ENCODE measurements at places on chromosomes 12 and 14.

GRCh38 chr12:63400718-63401117 is 249.7 kb upstream of the AVPR1A start:
- DNase-seq: no peak

DNA sequence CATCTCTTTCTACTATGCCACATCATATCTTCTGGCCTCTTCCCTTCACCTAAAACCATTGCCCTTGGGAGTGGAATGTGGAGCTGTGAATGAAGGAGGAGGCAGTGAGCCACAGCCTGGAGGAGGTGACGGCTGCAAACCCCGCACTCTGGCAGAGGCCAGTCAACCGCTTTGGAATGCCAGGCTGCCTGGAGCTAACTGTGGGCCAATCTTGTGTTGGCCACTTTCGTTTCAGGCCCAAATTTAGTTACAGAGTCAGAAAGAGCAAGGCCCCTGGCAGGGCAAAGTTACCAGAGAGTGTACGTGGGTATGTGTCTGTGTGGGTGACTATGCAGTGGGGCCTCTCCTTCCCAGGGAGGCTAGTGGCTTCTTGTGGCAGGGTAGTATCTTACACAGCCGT is 40.1 kb downstream of the CACNA1C start:
- no peak for DNase-seq

DNA sequence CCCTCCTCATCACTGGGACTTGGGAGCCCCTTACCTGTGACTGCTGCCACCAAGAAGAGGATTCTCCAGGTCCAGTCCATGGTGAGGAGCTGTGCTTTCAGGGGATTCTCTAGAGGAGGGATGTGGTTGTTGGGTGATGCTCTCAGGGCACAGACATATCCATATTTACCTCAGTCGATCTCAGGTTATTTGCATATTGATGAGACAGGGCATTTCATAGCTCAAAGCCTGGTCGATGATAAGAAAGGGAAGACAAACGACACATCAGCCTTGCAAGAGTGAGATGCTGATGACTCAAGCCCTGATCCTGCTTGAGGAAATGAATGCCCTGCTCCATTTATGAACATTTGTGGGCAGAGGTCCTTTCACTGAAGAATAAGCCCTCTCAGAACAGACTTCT is 981.0 kb downstream of the TMEM121 start:
- DNase-seq: no peak

GRCh38 chr12:75289753-75290152 is 40.4 kb downstream of the CAPS2 start:
- peak; percentile 53 for DNase-seq

GRCh38 chr12:104457746-104458693 is 1.3 kb downstream of the CHST11 start:
- DNase-seq: peak; percentile 39

DNA sequence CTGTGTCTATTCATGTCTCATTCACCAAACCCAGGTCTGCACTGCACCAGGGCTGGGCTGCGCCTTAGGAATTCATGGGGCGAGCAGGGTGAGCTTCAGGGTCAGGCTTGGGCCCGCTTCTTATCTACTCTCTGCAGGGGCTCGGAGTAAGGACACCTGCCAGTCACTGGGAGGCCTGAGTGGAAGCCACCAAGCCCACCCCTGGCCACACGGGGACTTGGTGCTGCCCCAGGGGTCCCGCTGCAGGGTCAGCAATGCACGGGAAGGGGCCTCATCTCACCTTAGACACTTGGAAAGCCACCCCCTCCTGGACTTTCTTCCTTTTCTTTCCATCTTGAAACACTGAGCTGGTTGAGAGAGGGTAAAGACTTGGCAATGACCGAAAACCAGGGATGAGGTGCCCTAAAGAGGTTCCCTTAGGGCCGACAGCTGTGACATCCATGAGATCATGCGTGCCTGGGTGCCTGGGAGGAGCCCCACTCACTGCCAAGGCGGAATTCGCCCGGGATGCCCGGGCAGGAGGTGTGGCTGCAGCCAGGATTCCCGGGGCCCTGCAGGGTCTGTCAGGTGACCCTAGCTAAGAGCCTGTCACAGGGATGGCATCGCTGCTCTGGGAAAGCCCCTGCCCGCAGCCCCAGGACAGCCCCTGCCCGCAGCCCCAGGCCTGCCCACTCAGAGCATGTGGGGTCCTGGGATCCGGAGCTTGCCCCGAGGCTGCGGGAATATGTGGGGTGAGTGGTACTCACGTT is 45.5 kb upstream of the EML1 start:
- DNase-seq: no peak

DNA sequence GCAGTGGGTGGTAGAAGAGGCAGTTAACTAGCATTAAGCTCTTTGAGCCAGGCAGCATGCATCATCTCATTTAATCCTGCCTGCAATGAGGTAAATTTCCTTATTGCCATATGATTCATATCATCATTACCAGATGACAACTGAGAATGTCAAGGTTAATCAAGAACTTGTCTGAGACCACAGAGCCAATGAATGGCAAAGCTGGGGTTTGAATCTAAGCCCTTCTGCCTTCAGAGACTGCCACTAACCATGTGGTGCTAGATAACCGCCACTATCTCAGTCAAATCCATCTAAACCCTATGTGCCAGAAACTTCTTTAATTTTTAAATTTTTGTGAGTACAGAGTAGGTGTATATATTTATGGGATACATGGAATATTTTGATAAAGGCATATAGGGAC is 77.8 kb upstream of the GRIP1 start:
- DNase-seq: no peak

DNA sequence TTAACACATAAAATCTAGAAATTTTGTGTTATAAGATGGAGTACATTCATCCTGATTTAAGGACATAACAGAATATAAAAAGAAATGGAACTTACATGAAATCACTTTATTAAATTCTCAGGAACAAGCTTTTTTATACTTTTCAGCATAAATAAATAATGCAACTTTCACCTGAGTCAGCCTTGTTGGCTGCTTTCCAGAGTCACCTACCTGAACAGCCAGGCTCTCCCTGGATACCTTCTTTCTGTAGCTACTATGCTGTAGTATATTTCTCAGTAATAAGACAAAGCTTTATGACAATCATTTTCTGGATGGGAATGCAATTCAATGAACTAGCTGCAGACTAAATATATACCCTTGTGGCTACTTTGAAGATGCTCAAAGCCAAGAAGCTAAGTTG is 111.9 kb downstream of the NTS start:
- DNase-seq: no peak

DNA sequence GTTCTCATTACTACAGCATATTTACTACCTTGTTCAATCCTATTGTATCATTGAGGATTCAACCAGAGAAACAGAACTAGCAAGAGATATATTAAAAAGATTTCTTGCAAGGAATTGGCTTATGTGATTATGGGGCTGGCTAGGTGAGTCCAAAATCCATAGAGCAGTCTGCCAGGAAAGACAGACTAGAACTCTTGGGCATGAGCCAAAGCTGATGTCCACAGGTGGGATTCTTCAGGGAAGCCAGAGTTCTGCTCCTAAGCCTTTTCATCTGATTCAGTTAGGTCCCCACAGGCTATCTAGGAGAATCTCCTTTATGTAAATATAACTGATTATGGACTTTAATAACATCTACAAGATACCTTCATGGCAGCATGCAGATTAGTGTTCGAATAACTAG is 26.0 kb downstream of the PELI2 start:
- no peak for DNase-seq

GRCh38 chr12:464484-465267 is 4.9 kb downstream of the B4GALNT3 start:
- DNase-seq: no peak

DNA sequence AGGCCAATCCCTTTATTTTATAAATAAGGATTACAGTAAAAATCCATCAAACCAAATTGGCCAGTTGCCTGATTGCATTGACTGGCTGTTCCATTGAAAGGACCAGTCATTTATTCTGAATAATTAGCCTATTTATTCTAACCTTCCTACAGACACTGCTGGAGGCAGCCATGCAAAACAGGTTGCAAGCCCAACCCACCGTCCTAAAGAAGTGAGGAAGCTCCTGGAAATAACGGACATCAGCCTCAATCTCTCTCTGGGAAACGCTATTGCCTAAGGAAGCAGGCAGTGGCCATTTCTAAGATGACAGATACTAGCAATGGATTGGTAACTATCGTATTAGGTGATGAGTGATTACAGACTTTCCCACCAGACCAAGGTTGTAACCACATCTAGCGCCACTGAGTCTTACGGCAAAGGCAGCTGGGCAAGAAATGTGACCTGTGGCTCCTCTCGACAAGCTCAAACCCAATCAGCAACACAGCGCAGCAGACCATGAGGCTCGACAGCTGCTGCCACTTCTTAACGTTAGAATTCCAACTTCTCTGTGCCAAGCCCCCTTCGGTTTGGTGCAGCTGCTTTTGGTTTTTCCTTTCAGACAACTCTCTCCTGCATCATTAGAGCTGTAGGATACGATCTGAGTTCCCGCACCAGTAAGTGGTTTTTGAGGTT is 134.2 kb downstream of the KCNK10 start:
- no peak for DNase-seq

DNA sequence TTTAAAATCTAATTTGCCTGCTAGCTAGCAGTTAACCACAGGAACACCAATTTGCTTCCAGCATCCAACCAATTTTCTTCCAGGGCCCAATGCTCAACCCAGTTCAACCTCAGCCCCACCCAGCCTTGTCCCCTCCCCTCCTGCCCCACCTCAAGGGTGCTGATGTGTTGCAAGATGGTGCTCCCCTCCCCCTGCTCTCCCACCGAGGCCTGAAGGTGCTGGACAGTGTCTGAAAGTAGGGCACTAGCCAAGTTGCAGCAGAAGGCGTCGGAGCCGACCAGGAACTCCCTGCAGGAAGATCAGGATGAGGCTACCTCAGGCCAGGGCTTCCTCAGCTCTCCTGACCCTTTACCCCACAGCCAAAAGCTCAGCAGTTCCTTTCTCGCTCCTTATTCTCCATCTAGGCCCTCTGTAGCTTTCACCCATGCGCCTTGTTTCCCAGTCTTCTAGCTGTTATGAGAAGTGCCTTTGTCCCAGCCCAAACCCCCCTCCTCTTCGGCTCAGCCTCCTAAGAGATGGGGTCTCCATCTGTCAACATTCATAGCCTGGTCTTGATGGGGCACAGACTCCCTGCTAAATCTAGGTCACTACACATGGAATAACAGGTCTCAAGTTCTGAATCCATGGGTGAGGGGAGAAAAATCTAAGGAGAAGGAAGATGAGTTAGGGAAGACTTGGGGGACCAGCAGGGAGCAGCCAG is 3.6 kb downstream of the STAT6 start:
- DNase-seq: no peak

DNA sequence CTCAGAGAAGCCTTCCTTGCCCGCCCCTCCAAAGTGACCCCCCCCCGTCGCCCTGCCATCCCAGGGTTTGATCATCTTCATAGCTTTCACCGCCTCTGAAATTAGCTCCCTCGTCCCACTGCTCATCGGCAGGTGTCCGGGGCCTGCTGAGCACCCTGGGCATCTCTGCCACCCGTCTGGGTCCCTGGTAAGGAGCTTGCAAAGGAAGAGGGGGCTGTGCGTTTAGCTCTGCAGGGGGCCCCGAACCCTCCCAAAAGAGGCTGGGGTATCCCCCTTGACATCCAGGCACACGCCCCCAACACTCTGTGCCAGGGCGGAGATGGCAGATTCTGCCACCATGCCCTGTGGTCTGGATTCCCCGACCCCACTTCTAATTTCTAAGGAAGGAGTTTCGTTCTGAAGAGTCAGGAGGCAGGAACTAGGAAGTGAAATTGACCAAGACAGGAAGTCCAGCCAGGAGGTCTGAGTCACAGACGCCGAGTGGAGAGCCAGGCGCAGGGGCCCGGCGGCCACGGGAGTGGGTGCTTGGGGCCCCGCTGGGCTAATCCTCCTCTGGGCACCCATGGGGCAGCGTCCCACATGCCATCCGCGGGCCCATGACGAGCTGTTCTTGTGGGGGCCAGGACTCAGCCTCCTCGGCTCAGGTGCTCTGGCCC is 95.7 kb downstream of the RFLNA start:
- peak; percentile 94 for DNase-seq

- no peak for DNase-seq
Observed at GRCh38 chr14:91127401-91127801, 13.5 kb downstream of the DGLUCY start.

GRCh38 chr12:107900588-107900987 is 126.1 kb downstream of the ASCL4 start:
- DNase-seq: no peak

DNA sequence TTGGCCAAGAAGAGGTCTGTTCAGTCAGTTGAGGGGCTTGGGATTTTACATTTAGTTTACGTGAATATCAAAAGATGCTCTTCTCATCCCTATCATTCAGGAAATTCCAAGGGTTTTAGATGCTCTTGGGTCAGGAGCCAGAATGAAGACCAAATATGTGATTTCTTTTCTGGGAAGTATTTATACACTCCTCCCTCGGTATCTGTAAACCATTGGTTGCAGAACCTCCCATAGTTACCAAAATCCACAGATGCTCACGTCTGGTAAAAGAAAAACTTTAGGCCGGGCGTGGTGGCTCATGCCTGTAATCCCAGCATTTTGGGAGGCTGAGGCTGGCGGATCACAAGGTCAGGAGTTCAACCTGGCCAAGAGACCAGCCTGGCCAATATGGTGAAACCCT is 75.9 kb downstream of the TNFAIP2 start:
- DNase-seq: no peak

DNA sequence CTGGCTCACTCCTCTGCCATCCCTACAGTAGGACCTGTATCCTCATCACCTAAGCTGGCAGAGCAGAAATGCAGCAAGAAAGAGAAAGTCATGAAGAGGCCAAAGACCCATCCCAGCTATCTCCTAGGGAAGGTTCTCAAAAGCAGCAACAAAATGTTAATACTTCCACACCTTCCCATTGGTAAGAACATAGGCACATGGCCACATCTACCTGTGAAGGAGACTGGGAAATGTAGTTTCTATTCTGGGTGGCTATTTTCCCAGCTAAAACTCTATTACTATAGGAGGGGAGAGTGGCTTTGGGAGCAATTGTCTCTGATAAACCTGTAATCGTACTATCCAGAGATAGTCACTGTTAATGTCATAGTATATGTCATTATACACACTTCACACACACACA is 13.7 kb upstream of the EIF2B2 start:
- DNase-seq: no peak
